ENCODE measurements at places on chromosomes 12 and 14. TPM values are rescaled to one million over a fixed set of nuclear protein-coding genes. Genes with fewer than 3 reads are reported as not detected.
A peak's percentile ranks its signal among the peaks of the same experiment; 100 is the strongest.

GRCh38 chr12:31476437-31476836 lies 114.5 kb downstream of the DENND5B start:
- DNase-seq: no peak

DNA sequence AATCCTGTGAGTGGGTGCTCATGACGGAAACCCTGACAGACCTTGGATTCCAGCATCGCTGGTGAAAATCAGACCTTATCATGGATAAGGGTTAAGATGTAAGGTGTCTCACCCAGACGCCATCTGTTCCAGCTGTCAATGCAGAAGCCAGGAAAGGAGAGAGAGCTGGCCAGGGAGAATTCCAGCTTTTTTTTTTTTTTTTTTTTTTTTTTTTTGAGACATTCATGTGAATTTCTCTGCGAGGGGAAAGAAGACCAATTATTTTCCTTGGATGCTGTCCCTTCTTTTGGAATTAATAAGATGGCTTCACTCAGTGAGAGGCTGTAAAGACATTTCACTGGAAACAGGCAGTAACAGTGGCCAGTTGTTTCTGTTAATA lies 1.8 kb downstream of the TRAF3 start:
- no peak for DNase-seq

The CCDC177 gene
- not detected for total RNA-seq

GRCh38 chr14:70677341-70677740 lies 35.6 kb downstream of the TTC9 start:
- DNase-seq: no peak

The NRIP2 gene
- not detected for total RNA-seq

The ACVRL1 gene
- not detected for total RNA-seq

The LAG3 gene
- 0.26 TPM for total RNA-seq

DNA sequence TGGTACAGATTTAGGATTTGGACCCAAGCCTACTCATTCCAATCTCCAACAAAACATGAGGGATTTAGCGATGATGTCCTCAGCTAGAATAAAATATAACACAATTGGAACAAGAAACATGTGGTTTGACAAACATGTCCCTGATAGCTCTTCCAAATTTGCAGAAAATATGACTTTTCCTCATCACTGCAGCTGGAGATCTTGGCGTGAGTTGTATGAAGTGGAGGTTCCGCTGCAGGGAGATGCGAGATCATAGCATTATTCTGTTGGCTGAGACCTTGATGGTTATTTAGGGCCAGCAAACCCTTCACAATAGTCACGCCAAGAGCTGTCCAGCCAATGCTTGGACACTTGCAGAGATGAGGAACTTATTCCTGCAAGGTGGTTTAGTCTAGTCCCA lies 413.4 kb upstream of the TBX3 start:
- no peak for DNase-seq

GRCh38 chr14:74945852-74946658 lies 9.3 kb downstream of the PGF start:
- peak; percentile 79 for DNase-seq

The RIPK3 gene
- 18.8 TPM for total RNA-seq

DNA sequence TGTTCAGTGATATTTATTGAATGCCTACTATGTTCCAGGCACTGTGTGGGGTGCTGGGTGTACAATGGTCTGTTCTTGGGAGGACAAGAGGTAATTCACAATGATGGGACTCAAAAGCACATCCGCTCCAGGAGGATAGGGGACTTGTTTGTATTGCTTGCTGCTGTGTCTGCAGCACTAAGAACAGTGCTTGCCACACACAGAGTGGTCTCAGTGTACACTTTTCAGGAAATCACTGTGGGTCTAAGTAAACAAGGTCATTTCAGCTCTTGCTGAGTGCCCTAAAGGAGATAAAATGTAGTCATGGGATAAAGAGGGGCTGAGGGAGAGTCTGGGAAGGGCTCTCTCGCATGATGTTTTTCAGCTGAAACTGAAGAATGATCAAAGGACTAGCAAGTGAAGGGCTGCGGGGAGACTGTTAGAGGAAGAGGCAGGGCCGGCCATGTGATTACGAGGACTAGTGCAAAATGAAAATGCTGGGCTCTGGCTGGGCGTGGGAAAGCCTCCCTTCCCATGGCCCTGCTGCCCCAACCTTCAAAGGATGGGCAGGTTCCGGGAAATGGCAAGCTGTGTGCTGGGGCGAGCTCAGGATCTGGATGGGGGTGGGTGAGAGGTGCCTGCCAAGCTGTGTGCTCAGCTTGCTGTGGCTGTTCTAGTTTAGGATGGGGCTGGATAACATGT lies 39.1 kb downstream of the ADCK1 start:
- no peak for DNase-seq

DNA sequence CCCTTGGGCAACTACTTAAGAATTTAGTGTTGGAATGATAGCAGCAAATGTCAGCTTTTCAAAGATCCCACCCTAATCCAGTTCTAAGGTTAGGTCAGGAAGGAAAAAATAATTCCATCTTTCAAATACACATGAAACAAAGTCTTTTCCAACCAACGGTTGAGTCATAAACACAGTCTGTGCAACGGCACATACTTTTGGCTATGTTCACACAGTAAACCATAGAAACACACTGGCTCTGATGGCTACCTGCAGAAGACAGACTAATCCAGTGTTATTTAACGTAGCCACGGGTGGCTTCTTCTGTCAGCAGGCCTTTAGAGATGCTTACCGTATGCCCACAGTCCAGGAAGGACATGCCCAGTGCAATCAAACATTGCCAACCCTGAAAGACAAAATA lies 35.7 kb downstream of the HIGD1C start:
- DNase-seq: no peak

The PTPRO gene
- total RNA-seq: 0.23 TPM

GRCh38 chr12:64556231-64556630 lies 54.1 kb upstream of the RASSF3 start:
- DNase-seq: no peak

The MED6 gene
- 59.2 TPM for total RNA-seq

DNA sequence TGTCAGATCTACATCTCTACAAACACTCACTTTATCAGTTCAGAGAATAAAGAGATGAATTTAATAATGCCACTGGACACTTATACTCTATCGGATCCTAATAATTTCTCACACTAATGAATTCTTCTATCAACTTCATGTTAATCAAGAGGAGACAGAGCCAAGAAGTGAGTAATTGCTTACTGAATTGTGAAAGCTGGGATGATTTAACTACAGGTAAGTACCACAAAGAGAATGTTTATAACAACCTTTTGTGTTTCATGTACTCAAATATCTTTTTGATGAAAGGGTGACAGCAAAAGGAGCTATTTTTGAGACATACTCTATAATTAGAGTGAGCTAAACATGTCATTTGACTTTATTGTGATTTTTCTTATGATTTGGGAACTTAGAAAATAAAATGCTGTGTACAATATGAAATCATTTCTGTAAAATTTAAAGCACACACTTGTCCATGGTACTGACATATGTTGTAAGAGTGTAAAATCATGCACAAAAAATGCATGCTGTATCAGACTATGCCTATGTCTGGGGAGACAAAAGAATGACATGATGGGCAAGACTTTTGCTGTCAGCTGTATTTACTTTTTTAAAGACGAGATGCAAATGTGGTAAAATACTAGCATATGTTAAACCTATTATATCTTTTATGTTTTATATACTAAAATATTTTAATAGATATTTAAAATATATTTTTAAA lies 361.2 kb downstream of the CCER1 start:
- no peak for DNase-seq

GRCh38 chr12:112458330-112458729 lies 39.6 kb downstream of the PTPN11 start:
- DNase-seq: no peak

The NEMP1 gene
- 85.2 TPM for total RNA-seq

GRCh38 chr12:90304231-90304630 lies 595.6 kb upstream of the ATP2B1 start:
- DNase-seq: no peak

DNA sequence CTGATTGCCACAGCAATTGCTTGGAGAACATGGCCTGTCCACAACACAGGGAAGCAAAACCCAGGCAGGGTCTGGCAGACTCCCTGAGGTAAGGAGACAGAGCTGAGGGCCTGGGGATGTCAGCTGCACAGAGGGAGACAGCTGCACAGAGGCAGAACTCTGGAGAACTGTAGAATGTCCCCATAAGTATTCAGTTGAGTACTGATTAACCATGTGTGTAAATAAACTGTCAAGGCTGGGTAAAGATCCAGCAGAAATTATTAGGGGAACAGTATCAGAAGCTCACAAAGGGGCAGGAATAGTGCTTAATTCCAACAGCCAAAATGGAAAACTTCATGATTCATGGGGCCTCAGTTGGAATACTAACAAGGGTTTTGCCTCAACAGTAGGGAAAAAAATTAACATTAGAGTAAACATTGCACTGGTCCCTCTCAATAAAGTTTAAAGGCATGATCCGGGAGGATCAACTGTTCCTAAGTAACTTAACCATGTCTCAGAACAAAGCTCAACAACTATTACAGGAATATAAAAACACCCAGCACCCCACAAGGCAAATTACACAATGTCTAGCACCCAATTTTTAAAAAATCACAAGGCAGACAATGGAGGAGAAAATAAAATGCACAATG lies 201.3 kb upstream of the RASSF8 start:
- DNase-seq: no peak

GRCh38 chr14:70391493-70392391 lies 25.1 kb downstream of the SYNJ2BP start:
- DNase-seq: no peak

GRCh38 chr12:132170094-132170636 lies 25.9 kb downstream of the NOC4L start:
- no peak for DNase-seq

DNA sequence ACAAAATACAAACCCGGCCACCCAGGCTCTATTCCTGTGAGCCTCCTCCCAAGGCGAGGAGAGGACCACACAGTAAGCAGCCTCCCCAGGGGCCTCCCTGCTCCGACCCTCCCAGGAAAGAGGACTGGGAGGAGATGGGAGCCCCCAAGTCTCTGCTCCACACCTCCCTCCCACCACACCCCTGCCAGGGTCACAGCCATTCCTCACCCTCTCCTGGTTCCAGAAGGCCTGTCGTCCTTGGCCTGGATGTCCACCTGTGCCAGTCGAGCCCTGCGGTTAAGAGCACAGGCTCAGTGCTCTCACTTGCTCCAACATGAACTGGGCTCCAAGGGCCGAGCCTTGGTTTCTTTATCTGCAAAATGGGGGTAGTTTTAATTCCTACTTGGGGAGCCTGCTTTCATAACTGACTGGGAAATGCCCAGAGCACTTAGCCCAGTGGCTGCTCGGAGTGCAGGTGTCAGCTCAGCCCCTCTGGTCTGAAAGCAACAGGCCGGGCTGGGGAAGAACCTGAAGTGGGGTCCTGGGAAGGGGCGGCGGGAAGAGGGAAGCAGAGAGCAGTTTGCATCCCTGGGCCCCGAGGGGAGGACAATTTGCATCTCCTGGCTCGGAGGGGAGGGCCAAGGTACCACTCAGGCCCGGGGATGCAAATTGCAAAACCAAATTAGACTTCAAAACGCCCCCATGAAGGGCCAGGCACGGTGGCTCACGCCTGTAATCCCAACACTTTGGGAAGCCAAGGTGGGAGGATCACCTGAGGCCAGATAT lies 23.6 kb downstream of the TCHP start:
- no peak for DNase-seq

The TCTN2 gene
- total RNA-seq: 3.7 TPM

DNA sequence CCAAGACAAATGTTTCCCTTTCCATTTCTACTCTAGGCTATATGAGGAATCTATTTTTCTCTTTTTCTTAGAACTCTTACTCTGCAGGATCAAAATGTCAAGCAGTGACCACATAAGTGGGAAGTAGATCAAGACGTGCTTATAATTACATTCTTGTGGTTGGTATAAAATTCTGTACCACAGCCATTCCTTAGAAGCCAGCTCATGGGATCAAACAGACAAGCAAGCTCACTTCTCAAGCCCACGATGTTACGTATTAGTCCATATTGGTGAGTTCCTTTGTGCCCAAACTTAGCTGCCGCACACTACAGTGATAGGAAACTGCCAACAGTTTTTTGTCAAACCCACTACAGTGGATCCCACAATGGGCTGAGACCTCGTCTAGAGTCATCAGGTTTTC lies 53.4 kb downstream of the IFNG start:
- no peak for DNase-seq

The PMEL gene
- total RNA-seq: 2.4 TPM

The TNS2 gene
- total RNA-seq: 1.3 TPM

DNA sequence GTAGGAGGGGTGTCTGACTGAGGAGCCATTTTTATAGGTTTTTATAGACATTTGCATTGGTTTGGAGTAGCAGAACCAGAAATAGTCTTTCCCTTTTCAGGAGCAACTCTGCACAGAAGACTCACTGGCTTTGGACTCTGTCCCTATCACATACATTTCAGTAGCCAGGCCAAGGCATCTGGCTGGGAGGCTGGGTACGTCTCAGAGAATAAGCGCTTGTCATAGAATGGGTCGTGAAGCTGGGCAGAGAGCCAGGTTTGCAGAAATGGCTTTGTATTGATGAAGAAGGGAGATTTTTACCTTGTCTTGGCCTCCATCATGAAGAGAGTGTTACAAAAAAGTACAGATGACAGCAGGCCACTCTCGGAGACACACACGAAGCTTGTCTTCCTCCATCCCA lies 98.6 kb downstream of the CACNA1C start:
- no peak for DNase-seq

- no peak for DNase-seq
Measured at GRCh38 chr14:91774140-91775096, 42.5 kb upstream of the CATSPERB start.

The CLEC1A gene
- not detected for total RNA-seq

GRCh38 chr14:88563845-88564244 lies 1.0 kb downstream of the ZC3H14 start:
- no peak for DNase-seq

DNA sequence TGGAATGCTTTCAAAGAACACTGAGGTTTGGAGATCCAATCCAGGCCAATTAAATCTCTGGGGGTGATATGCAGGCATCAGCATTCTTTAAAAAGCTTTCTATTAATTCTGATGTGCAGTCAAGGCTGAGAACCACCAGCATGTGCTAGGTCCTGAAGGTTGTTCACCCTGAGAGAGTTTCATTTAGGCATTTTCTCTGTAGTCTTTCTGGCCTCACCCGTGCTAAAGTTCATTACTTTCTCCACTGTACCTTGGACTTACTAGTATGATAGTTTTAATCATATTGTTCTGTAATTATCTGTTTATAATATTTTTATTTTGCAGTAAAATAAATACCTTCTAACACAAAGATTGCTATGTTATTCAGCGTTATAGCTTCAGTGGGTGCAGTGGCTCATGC lies 32.9 kb downstream of the SOS2 start:
- no peak for DNase-seq

The PDE3A gene
- not detected for total RNA-seq

- DNase-seq: no peak
Measured at GRCh38 chr12:110917467-110917866, 2.9 kb downstream of the MYL2 start.

The CELA1 gene
- not detected for total RNA-seq

GRCh38 chr14:20343092-20343861 lies at the start of gene PARP2:
Gene PARP2 (plus strand): TSS chr14:20343635. CDS start chr14:20343642, 7 bp downstream.
- DNase-seq: peak; percentile 99

The KRT8 gene
- 0.89 TPM for total RNA-seq

DNA sequence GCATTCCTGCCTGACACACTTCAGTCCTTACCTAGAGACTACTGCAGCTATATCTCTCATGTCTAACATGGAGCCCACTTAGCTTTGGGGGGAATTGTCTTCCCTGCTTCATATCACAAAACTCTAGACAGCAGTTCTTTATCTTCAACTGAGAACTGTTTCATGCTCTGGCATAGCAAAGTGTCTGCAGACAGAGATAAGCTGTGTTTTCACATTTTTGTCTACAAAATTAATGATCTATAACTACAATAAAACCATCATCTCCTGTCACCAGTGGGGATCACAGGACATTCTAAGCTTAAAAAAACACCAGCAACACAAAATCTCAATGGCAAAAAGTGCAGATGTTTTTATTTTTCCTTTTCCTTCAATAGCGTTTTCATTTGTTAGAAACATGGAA lies 137.1 kb upstream of the VRK1 start:
- DNase-seq: no peak

The ACIN1 gene
- total RNA-seq: 206 TPM
